Skin of body (tissue), 3 donors: ENCODE measurements at places on chromosomes 6 and 20.

DNA sequence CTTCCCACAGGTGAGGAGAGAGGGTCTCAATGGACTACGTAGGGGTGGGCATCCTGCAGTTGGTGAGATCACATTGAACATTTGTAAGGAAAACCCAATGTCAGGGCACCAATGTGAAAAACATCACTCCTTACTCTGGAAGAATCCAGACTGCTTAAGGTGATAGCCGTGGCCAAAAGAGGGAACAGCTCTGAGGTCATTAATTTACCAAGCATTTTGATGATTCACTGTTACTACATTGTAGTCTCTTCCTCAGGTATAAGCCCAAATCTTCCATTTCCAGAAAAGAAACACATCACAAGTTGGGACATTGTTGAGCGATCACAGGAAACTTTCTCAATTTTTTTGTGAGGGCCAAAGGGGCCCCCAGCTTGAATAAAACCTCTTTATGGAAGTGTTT lies 61.1 kb upstream of the SPTLC3 start:
- DNase-seq = no peak

GRCh38 chr20:57768519-57768918 lies 58.7 kb upstream of the PMEPA1 start:
- DNase-seq = no peak

DNA sequence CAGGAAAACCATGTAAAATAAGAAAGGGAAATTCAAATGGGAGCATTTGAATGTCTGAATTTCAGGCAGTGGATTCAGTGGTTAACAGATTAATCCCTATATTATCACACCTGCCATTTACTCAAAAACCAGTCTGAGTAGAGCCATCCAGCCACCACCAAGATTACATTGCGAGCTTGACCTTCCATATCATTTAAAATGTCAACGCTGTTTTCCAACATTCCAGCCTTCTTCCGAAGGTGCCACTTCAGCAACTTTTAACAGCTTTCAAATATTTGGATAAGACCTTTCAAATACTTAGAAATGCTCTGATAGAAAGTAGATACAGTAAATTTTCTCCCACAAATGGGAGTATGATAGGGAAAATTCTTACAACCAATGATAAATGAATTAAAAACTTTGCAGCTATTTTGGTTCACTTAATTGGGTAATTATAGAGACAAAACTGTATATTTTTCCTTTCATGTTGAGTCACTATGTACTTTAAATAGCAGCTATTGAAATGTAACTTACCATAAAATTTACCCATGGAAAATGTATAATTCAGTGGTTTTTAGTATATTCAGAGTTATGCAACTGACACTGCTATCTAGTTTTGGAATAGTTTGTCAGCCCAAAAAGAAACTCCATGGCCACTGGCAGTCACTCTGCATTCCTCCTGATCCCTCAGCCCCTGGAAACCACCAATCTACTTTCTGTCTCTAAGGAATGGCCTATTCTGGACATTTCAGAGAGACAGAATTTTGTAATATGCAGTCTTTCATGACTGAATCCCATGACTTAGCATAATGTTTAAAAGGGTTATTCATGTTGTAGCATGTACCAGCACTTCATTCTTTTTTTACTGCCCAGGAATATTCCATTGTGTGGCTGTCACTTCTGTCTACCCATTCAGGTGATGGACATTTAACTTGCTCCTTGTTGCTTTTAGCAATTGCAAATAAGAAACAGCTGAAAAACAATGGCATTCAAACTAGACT lies 21.5 kb downstream of the EZR start:
- no peak for DNase-seq

- no peak for DNase-seq
Measured at GRCh38 chr6:73548458-73549446, 27.9 kb upstream of the EEF1A1 start.

DNA sequence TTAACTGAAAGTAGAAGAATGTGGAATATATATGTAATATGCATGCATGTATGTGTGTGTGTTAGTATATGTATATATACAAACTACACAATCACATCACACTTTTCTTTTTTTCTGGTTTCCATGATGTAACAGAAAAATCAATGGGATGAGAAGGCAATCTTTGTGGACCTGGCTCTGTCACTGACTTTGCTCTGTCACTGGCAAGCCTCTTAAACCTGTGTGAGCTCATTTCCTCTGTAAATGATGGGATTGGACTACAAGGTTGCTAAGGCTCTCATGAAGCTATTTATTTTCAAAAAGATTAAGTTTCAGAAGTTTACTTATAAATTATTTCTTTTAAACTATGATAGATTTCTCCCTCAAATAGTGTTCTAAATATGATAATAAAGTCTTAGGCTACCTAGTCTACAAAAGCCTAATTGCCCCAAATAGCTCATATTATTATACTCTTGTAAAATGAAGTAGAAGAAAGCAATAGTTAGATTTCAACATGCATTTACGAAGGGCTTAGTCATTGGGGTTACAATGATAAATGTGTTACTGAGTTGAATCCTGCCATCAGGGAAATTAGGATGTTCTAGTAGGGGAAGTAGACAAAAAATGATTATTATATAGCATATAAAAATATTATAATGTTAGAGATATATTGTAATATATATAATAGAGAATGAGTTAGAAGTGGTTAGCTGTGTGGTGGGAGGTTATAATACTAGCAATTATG lies 129.3 kb downstream of the AFG1L start:
- no peak for DNase-seq

- peak; percentile 52 for DNase-seq
Measured at GRCh38 chr6:144036064-144036834, 28.2 kb upstream of the PLAGL1 start.

GRCh38 chr20:45338121-45339030 lies 9.8 kb downstream of the SDC4 start:
- DNase-seq = no peak

DNA sequence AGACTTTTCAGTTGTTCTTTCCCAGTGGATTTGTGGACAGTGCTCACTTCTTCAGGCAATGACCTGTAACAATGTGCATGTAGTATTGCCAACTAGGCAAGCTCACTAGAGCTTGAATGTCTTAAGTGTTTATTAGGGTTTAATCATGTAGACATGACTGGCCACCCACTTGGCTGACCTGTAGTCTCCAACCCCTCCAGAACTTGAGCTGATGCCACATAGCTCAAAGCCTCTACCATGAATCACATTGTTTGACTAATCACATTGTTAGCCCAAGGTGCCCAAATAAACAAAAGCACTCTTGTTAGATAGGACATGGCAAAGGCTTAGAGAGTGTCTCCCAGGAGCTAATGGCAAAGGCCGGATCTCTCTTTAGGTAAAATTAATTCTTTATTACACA lies 272.7 kb downstream of the GRIK2 start:
- DNase-seq = no peak

GRCh38 chr6:71879016-71879415 lies 7.3 kb upstream of the RIMS1 start:
- DNase-seq = no peak

DNA sequence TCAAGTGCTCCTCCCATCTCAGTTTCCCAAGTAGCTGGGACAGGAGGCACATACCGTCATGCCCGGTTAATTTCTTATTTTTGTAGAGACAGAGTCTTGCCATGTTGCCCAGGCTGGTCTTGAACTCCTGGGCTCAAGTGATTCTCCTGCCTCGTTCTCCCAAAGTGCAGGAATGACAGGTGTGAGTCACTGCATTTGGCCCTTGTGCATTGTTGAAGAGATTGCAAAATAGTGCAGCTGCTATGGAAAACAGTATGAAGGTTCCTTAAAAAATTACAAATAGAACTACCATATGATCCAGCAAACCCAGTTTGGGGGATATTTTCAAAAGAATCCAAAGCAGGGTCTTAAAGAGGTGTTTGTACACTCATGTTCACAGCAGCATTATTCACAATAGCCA lies 69.1 kb downstream of the GJA10 start:
- DNase-seq = no peak

DNA sequence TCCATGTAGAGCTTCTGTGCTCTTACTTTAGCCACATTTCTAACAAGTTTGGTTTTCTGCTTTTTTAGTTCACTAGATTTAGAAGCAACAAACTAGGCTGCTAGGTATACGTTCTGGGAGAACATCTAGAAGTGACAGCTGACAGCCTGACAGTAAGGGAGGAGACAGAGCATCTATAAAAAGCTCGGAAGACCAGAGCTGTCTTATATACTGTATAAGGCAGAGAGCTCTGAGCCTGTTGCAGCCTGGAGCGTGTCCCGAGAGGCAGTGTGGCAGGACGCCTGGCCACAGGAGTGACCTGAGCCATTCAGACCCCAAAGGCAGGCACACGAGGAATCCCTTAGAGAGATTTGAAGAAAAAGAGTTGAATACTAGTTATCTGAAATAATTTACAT lies 24.6 kb downstream of the PPP1R14C start:
- DNase-seq = no peak

GRCh38 chr6:29183594-29183993 lies 12.9 kb downstream of the OR2J2 start:
- no peak for DNase-seq

GRCh38 chr6:148580442-148580841 lies 166.4 kb upstream of the UST start:
- no peak for DNase-seq

DNA sequence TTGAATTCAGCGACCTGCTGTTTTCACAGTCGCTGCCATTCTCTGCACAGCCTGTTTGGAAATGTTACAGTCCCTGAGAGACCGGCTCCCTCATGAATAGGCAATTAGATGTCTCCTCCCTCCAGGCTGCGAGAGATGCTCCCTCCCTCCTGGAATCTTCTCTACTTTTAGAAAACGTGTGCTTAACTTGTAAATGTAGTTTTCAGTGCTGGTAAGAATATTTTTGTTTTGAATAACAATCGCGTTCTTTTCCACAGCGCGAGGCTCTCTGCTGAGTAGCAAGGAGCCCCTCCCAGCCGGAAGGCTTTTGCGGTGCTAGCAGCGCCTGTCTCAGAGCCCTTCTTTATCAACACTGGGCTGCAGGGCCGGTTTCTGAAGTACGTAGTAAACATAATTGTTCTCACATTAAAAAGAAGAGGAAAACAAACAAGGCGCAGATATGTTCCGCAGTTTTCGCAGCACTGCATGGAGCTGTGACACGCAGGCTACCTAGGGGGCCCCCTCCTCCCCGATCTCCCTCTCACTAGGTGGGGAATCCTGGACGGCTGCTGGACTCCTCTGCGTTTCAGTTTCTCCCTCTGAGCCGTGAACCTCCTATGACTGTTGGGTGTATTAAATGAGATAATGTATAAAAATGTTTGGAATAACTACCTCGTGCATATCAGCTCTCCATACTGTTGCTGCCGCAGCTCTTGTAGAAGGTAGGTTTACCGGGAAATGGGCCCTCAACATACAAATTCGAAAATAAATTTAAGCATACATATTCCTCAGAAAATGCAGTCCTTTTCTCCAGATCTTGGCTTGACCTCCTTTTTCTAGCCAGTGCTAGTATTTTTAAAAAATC lies 79.0 kb upstream of the SPACA1 start:
- DNase-seq = no peak

- no peak for DNase-seq
Measured at GRCh38 chr6:140095532-140095931, 721.1 kb upstream of the CITED2 start.

DNA sequence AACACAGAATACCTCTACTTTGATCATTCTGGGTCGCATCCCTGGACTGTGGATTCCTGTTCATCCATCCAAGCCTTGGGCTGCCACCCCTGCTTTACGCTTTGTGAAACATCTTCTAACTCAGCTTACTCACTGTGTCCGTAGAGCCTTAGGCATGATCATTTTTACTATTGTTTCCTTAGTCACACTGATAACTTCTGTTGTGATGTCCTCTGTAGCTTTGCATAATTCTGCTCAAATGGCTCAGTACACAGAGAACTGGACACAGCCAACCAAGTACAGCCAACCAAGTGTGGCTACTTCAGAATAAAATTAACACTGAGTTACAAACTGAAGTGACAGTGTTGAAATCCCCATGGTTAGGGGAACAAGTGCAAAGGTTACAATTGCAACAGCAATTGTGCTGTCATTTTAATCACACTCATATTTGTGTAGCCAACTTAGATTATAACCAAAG lies 8.6 kb upstream of the FKBP1A start:
- no peak for DNase-seq

DNA sequence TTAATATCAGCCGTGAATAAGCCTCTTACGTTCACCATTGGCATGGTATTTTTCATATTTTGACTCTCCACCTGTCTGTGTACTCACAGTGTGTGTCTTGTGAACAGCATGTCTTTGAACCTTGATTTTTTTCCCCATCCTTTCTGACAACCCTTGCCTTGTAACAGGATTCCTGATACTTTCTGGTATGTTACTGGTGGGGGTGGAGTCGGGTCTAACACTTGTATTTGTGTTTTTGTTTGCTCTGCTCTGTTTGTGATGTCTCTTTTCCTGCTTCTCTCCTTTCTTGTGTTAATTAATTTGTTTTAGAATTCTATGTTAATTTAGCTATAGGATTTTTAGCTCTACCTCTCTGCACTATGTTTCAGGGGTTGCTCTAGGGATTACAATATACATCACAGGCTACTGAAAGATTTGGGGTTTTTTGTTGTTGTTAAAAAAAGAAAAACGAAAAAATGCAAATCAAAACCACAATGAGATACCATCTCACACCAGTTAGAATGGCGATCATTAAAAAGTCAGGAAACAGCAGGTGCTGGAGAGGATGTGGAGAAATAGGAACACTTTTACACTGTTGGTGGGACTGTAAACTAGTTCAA lies 245.1 kb downstream of the CDH4 start:
- no peak for DNase-seq

- DNase-seq = no peak
Measured at GRCh38 chr20:36850759-36851158, 25.2 kb upstream of the TLDC2 start.

- DNase-seq = no peak
Measured at GRCh38 chr6:121951918-121952379, 447.5 kb upstream of the HSF2 start.

- DNase-seq = no peak
Measured at GRCh38 chr6:131381709-131382093, 191.3 kb upstream of the ARG1 start.

GRCh38 chr6:30752157-30752927 lies 8.0 kb upstream of the IER3 start:
- peak; percentile 87 for DNase-seq

- DNase-seq = peak; percentile 23
Measured at GRCh38 chr20:2451939-2452732, 18.5 kb downstream of the SNRPB start.

- no peak for DNase-seq
Measured at GRCh38 chr6:13327691-13328075, 654 bp downstream of the TBC1D7 start.

- DNase-seq = no peak
Measured at GRCh38 chr20:63919130-63919529, 24.2 kb downstream of the DNAJC5 start.

DNA sequence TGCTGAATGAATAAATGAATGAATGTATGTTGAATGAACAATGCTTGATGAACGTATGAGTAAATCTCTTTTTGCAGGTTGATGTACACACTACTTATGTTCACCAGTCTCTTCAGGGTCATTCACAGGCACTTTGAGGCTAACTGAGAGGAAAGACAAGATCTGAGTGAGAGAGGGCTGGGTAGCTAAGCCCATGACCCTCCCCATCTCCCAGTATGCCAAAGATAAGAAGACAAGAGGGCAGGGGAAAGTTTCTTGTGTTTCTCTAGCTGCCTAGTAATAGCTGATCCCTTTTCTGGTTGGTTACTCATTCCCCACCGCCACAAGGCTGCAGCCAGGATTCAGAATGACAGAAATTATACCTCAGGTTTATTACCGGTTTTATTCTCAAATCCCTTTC lies 90.7 kb downstream of the CEP57L1 start:
- DNase-seq = no peak
